ENCODE measurements at places on chromosomes 16 and 17.

GRCh38 chr17:70181376-70181775, 12.0 kb downstream of the KCNJ2 start:
- no peak for DNase-seq

DNA sequence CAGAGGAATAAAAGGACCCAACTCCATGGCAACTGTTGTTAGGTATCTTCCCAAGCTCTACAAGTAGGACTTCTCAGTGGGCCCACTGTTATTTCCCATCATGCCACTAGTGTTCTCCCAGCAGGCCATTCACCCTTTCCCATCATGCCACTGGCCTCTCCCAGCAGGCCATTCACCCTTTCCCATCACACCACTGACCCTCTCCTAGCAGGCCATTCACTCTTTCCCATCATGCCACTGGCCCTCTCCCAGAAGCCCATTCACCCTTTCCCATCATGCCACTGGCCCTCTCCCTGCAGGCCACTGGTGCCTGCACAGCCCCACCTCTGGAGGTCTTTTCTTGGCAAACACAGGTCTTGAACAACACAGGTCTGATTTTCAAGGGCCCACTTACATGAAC, 36.3 kb downstream of the IFT140 start:
- no peak for DNase-seq

DNA sequence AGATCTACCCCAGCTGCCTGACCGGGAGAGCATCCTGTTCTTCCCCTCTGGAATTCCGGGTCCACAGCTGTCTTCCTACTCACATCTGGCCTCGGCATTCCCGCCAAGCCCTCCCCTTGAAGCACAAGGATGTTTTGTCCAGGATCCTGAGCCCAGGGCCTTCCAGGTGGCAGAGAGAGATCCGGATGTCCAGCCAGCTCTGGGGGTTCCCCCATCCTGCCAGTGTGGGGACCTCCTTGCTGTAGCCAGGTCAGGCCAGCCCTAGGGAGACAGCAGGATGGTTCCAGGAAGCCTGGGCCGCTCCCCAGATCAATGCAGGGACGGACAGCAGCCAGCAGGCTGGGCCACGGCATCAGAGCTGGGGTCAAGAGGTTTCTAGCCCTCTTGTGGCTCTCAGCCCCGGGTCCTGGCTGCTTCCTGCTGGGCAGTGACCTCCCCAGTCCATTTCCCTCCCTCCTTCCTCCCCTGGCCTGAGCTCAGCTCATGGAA, 55.3 kb downstream of the SOCS3 start:
- no peak for DNase-seq

DNA sequence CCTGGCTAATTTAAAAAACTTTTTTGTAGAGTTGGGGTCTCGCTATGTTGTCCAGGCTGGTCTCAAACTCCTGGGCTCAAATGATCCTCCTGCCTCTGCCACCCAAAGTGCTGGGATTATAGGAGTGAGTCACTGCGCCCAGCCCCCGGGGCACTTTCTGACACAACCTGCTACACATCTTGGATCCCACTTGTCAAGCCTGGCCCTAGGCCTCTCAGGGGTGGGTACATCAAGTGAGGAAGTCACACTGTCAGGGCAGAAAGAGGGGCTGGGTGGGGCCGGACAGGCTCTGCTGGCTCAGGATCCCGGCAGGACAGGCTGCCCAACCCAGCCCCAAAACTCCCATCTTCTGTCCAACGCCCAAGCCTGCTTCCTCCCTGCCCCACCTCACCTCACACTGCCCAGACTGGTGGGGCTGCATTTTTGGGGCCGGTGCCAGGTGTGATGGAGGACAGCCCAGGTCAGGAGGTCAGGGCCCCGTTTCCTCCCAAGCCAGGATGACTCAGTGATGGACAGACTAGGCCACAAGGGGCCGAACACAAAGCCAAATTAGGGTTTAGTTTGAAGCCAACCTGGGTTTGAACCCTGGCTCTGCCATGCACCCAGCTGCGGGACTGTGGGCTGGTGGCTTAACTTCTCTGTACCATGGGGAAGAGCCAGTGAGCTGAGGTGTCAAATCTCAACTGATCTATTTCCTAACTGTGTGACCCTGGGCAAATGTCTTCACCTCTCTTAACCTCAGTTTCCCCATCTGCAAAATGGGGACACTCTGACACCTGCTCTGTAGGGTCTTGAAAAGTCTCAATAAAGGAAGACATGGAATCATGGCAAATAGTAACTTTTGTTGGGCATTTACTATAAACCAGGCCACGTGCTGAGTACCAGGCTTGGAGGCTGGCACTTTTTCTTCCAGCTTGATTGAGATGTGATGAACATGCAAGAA, 8.9 kb upstream of the PPL start:
- no peak for DNase-seq

- peak; percentile 48 for DNase-seq
These were observed 1.3 kb downstream of the GNGT2 start for GRCh38 chr17:49209061-49209571.

DNA sequence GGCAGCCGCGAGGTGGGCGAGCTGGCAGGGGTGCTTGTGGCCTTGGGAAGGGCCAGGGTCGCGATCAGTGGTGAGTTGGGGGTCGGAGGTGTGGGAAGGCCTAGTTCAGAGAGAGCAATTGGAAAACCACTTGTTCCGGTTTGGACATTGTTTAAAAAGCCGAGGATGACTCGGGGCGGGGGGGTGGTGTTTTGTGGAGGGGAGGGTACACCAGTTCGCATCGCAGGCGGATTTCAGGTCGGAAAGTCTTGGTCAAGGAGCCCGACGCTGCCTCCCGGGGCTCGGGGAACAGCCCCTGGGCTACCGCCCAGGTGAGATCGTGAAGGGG, 66.4 kb downstream of the KPNA2 start:
- no peak for DNase-seq

GRCh38 chr16:16155234-16155633, 68.1 kb downstream of the ABCC6 start:
- DNase-seq = no peak
